ENCODE measurements at places on chromosomes 7 and 10.

- no peak for DNase-seq
These were observed 44.5 kb upstream of the TRIM8 start for GRCh38 chr10:102599565-102600327.

DNA sequence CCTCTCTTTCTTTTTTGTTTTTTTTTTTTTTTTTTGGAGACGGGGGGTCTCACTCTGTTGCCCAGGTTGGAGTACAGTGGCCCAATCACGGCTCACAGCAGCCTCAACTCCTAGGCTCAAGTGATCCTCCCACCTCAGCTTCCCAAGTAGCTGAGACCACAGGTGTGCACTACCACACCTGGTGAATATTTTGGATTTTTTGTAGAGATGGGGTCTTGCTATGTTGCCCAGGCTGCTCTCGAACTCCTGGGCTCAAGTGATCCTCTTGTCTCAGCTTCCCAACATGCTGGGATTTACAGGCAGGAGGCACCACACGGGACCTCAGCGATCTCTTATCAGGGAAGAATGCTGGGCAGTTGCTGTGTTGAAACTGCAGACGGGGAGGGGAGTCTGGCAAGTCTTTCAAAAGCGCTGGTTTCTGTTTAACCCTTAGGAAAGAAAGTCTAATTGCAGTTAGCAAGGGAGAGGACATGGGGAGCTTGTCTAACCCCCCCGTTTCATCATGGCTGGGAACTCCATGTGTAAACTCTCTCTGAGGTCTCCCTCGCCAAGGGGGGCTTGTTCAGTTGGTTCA, 39.6 kb upstream of the LMTK2 start:
- DNase-seq = no peak

DNA sequence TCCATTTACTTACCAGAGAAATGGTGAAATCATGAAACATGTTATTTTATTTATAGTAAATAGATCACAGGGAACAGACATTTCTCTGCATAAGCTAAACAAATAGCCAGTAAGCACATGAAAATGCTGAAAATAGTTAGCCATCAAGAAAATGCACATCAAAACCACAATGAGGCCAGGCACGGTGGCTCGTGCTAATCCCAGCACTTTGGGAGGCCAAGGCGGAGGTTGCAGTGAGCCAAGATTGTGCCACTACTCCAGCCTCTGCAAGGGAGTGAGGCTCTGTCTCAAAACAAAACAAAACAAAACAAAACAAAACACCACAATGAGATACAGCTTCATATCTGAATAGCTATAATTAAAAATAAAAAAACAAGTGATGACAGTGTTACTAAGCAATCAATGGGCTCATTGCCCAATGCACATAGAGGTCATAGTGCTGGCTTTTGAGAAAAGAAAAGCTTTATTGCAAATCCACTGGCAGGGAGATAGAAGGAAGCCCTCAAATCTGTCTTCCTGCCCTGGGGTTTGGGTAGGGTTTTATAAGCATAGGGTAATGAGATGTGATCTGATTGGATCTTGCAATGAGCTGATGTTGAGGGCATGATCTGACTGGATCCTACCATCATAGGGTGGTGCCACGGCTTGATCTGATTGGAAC, 16.2 kb downstream of the CSTF2T start:
- DNase-seq = peak; percentile 81

DNA sequence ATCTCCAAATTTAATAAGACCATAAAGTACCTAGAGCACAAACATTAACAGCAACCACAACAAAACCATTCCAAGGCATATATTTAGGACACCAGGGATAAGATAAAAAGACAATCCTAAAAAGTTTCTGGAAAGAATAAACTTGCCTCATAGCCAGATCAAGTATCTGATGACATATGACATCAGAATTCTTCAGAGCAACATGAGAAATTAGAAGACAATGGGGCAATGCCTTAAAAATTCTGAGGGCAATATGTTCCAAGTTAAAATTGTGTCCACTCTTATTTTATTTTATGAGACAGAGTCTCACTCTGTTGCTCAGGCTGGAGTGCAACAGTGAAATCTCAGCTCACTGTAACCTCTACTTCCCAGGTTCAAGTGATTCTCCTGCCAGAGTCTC, 2.8 kb downstream of the EFCAB10 start:
- DNase-seq = peak; percentile 16

- DNase-seq = no peak
These were observed 20.7 kb downstream of the NRAP start for GRCh38 chr10:113643183-113643582.

- no peak for DNase-seq
These were observed 140.1 kb downstream of the ZFAND4 start for GRCh38 chr10:45532480-45532879.

DNA sequence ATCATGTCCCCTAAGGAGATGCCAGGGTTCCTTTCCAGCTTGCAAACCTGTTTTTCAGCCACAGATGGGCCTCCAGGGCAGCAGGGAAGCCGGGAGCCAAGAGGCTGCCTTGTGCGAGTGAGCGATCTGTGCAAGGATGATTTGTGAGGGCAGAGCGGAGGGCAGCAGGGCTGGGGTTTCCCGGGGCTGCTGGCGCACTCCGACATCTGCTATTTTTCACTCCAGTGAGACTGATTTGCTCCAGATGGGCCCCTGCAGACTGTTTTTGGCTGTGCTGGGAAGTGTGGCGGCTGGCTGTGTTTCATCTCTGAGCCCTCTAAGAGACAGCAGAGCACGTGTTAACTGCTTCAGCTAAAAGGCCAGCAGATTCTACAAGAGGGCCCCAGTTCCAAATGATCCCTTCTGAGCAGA, 466.2 kb downstream of the TYW1 start:
- DNase-seq = no peak

DNA sequence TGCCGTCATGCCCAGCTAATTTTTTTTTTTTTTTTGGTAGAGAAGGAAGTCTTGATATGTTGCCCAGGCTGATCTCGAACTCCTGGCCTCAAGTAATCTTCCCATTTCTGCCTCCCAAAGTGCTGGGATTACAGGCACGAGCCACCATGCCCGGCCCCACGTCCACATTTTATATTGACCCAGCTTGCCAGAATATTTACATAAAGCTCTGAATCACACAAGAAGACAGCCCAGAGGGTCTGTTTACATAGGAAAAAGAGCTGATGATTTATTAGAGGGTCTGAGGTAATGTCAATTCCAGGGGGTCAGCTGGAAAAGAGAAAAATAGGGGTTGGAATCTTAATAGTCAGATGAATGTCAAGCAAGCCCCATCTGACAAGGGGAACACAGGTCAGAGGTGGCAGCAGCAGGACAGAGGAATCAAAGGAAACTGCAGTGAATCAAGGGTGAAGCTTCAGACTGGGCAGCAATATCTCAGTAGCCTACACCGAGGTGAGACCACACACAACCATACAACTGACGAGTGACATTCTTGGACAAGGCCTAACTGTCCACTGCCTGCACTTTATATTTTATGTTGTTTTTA, 15.8 kb upstream of the SLF2 start:
- DNase-seq = no peak

DNA sequence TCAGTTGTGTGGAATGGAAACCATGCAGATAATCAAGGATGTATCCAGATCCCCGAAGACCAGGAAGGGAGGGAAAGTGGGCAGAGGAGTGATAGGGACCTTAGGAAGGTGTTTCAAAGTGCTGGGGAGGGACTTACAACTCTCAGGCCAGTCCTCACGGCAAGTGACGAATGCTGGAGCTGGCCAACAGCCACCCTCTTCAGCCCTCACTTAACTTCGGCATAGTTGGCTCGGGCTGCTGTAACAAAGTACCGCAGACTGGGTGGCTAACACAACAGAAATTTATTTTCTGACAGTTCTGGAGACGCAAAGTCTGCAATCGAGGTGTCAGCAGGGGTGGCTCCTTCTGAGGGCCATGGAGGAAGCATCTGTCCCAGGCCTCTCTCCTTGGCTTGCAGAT, 265.9 kb upstream of the YAE1 start:
- DNase-seq = no peak

- DNase-seq = no peak
These were observed 24.0 kb upstream of the HELLS start for GRCh38 chr10:94521276-94522250.

DNA sequence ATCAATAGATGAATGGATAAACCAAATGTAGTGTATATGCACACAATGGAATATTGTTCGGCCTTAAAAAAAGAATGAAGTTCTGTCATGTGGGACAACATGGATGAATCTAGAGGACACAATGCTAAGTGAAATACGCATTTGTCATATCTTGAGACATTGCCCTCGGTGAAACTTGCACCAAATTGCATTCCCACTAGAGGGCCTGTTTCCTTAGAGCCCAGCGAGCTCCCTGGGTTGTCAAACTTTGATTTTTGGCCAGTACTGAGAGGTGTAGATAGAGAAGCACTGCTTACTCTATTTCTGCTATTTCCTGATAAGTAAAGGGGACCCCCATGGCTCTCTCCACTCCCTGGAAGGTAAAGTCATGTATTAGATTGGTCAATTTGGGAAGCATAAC, 157.1 kb downstream of the GPAM start:
- no peak for DNase-seq

DNA sequence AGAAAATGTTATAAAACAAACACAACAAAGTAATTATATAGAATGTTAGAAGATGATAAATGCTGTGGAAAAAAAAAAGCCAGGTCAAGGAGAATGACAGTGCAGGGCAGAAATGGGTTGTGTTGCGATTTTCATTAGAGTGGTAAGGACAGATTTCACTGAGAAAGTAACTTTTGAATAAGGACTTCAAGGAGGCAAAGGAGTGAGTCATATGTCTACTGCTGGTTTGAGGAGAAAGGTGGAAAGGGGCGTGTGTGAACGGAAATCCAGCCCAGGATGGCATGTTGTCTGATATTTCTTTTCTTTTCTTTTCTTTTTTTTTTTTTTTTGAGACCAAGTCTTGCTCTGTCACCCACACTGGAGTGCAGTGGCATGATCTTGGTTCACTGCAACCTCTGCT, 12.3 kb upstream of the DLD start:
- DNase-seq = no peak

- no peak for DNase-seq
These were observed 80.1 kb downstream of the CABCOCO1 start for GRCh38 chr10:61742812-61743211.

DNA sequence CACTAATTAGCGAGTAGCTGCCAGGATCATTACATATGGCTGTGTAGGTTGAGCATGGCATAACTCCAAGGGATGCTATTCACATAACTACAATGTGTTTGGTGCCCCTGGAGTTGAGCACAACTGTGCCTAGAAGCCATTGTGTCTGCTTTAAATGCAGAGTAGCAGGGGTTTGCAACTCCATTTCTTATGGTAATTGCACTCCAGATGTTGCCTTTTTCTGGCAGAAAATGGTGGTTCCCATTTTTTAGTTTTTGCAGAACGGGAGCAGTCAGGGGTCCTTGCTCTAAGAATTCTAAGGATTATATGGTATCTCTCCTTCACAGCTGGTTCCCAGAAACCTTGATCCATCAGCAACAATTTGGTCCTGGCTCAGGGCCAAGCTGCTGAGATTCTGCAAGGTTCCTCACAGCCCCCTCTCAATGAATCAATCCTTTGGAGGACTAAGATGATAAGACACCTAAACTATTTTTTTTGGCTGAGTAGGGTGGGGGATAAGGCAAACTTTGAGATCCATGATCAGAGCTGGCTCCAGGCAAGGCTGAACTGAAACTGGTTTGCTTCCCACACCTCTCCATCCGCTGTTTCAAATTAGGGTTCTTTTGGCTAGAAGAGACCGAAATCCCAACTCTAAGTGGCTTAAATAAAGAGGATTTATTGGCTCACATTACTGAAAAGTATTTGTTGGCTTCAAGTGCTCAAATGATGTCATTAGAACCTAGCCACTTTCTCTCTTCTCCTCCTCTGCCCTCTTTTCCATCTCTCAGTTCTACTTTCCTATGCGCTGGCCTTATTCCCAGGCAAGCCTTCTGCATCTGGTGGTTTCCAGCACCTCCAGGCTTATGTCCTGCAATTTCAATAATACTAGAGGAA, 97.5 kb upstream of the CCDC6 start:
- no peak for DNase-seq

DNA sequence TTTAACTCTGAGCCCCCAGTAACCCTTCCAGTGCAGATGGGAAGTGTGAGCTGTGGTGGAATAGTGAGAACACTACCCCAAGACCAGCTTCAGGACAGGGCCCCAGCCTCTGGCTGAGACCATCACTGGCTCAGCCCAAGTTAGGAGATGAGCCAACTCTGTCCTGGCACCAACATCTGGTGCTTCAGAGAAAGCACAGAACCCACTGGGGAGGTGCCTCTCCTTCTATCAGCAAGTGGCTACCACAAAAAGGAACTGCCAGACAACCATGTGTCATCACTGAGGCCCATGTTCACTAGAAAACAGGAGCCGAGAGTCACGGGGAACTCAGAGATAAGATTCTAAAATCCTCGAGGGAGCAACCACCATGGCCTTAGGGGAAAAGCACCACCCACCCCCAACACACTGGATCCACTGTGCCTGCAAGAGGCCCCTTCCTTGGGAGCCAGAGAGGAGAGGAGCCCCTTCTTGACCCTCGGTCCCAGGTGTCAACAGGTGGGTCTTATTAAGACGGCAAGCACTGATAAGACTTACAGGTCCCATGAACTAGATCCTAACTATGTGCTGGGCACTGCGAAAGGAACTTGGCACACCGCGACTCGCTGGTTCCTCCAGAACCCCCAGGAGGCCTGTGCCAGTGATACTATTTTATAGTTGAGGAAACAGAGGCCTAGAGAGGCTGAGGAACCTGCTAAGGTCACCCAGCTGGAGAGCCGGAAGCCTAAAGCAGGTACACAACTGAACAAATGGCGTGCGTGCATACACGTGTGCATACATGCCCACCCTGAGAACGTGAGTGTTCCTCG, 102.7 kb downstream of the FAM53B start:
- DNase-seq = peak; percentile 69

GRCh38 chr10:22894714-22895113, 33.1 kb upstream of the ARMC3 start:
- DNase-seq = no peak

- DNase-seq = no peak
These were observed 28.1 kb downstream of the ITGB8 start for GRCh38 chr7:20358762-20359282.

GRCh38 chr10:60413306-60414012, 23.8 kb upstream of the ANK3 start:
- DNase-seq = no peak

DNA sequence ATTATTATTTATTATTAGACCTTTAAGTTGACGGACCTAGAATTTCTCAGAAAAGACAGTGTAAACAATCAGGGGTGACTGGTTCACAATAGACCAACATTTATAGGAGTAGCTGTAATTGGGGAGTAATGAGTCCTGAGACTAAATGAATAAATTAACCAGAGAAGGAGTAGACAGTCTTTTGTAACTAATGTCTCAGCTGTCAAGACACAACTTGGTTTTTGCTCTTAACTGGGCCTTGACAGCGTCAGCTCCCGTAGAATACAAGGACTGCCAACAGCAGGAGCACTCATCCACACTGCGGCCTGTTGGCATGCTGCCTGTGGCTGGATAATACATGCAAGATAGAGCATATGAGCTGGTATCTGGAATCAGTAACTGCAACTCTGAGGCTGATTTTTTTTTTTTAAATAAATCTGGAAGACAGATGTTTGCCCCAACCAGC, 123.9 kb downstream of the CACNA2D1 start:
- peak; percentile 91 for DNase-seq
